ENCODE measurements at places on chromosomes 16 and 17. TPM values are rescaled to one million over a fixed set of nuclear protein-coding genes. Genes with fewer than 3 reads are reported as not detected.
A peak's percentile ranks its signal among the peaks of the same experiment; 100 is the strongest.

MRPL10 gene
- 55.0 TPM for total RNA-seq

CPHXL2 gene
- total RNA-seq = not detected

CA7 gene
- 0.28 TPM for total RNA-seq

GPR139 gene
- not detected for total RNA-seq

CDT1 gene
- 93.2 TPM for total RNA-seq

CD300LD gene
- total RNA-seq = not detected

CMTM1 gene
- total RNA-seq = 13.6 TPM

HYDIN gene
- total RNA-seq = not detected

- DNase-seq = no peak
These were observed 160.6 kb downstream of the CYLD start for GRCh38 chr16:50902457-50902856.

DNA sequence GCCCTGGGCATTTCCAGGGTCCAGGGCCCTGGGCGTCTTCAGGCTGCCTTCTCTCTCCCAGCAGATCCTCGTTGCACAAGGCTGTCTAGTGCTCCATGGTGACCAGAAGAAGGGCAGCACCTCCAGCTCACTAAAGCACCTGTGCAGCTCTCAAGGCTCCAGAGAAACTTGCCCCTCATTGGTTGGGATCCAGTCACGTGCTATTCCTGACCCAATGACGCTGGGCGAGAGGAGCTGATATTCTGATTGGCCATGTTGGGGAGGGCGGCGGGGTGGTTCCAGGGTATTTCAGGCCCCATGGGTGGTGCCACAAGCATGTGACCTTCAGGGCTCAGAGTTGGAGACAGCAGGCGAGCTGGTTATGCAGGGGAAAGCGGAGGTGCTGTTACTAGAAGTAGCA, 309.1 kb downstream of the TOX3 start:
- DNase-seq = peak; percentile 19

- DNase-seq = no peak
These were observed 46.4 kb upstream of the PLCG2 start for GRCh38 chr16:81732699-81733098.

DNA sequence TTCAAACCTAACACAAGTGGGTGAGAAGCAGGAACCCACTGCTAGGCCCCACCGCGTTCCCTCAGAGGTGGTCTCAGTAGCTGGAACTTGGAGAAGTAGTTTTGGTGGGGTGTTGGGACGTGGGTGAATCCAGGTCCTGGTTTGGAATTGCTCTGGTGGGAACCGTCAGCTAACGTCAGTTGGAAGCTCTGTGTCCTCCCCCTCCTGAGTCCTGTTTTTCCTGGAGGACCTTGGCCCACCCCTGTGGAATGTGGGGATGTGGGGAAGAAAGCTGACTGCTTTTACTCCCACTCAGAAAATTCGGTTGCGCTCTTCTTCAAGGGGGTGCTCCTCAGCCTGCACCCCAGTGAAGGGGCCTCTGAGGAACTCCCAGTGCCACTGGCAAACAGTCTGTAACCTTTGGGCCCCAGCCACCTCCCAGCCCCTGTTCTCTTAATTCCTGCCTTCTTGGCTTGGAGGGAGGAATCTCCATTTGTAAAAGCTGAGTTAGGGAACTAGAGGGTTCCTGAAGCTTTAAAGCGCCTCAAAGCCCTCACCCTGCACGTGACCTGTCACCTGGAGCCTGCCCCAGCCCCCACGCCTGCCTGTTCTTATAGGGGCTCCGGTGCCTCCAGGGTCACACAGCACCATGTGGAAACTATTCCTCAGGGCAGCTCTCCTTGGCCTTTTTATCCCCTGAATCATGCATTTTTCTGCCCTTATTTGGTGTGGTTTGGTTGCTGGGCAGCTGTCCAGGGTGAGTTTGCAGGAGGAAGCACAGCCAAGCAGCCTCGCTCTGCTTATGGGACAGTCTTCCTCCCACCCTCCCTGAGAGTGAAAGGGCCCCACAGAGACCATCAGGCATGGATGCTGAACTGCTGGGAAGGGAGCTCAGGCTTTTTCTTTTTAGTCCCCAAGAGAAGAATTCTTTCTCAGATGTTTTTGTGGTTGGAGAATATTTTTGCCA, 16.2 kb upstream of the NAGLU start:
- no peak for DNase-seq

- no peak for DNase-seq
These were observed 34.4 kb downstream of the GPRC5B start for GRCh38 chr16:19850131-19850817.

DNA sequence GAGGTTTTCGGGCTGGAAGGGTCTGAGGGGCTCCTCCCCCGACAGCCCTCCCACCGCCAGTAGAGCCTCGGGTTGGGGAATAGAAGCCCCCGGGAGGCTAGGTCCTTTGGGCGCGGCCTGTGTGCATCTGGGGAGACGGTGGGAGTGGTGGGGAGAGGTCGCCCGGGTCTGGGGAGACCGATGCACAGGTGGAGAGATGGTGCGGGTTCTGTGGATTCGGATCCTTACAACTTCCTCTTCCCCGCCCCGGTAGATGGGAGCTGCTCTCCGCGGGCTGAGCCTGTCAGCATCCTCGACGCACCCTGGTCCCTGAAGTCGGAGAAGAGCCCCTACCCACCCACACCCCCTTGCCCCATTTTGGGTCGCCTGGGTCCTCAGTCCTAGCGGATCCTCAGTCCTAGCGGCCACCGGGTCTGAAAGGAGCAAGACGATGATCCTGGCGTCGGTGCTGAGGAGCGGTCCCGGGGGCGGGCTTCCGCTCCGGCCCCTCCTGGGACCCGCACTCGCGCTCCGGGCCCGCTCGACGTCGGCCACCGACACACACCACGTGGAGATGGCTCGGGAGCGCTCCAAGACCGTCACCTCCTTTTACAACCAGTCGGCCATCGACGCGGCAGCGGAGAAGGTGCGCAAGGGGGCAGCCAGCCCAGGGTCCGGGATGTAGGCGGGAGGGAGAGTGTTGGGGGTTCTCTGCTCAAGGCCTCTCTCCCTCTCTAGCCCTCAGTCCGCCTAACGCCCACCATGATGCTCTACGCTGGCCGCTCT, 790 bp downstream of the BCKDK start:
- DNase-seq = no peak

DNA sequence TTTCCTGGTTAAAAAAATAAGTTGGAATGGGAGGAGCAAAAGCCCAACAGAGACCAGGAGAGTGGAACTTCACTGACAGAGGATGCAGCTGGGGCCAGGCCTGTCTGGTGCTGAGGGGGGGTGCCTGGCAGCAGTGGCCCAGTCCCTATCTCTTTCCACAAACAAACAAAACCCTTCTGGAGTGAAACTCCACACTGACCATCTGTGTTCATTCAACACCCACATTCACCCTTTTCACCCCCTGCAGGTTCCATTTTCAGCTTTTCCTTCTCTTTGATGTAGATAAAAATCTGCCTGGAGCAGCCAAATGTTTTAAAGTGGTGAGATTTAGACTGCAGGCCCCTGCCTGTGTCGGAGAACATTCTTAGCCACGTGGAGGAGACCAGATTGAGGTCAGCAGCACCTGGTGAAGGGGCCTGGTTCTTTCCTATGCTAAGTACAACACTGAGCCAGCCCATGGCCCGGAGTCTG, 161.4 kb upstream of the CDH11 start:
- DNase-seq = peak; percentile 14

GRCh38 chr17:49579522-49579921, 3.9 kb downstream of the NXPH3 start:
- no peak for DNase-seq

DNA sequence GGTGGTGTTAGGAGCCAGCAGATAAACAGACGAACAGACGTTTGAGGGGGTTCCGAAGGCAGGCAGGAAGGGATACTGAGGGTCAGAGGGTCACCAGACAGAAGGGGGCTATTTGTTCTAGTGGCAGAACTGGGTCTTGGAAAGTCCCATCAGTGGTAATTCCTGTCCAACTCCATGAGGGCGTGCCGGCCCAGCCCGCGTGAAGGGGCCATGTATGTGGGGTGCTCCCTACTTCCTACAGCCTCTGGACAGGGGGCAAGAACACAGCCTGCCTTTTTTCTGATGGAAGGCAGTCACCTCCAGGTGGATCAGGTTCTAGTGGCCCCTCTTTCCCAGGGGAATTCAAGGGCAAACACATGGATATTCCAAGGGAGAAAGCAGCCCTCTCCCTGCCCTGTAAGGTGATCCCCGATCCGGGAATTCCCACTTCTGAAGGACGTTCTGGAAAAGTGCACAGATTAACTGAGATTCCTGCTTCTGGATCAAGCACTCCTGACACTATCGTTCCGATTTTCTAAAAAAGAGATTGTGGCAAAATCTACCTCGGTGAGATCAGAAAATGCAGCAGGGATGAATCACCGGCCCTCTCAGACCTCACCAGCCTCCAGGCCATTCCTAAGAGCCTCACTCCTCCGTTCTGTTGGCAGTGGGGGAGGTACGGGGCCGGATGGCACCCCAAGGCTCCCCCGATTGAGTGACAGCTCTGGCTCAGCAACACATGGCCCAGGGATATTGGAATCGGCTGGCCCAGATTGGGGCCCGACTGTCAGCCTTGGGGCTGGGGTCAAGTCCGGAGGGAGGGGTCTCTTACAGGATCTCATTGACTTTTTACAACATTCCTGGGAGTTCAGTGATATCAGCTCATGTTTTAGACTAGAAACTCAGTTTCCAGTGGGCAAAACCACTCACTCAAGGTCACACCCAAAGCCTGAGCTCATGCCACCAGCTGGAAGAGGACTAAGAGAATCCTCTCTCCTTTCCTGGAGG, 12.4 kb downstream of the STX1B start:
- DNase-seq = no peak

DNA sequence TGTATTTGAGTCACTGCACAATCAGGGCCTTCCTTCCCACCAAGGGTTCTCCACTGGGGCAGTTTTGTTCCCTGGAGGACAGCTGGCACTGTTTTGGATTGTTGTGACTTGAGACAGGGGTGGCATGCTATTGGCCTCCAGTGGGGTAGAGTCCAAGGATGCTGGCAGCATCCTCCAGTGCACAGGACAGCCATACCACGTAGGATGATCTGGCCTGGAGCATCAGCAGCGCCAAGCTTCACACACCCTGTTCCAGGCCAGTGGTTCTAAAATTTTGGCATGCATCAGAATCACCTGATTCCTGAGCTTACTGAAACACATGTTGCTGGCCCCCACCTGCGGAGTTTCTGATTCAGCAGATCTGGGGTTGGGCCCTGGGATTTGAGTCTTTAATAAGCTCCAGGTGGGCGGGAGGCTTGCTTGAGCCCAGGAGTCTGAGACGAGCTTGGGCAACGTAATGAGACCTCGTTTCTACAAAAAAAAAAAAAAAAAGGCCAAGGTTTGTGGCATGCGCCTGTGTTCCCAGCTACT, 83.2 kb downstream of the MGAT5B start:
- DNase-seq = no peak

DNA sequence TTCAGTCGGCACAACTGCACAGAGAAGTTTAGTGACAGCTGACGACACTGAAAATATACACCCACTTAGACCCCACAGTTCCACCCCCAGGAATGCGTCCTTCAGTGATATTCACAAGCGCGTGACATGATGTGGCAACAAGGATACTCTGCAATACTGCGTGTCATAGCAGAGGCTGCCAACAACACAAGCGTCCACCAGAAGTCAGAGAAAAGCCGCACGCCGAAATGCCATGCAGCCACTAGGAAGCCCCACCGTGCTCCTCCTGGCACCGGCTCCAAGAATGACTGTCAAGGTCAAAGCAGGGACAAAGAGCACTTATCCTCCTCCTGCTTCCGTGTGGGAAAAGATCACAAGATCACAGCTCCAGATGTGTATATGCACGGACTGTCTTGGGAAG, 3.5 kb downstream of the ATP2A3 start:
- DNase-seq = no peak

DNA sequence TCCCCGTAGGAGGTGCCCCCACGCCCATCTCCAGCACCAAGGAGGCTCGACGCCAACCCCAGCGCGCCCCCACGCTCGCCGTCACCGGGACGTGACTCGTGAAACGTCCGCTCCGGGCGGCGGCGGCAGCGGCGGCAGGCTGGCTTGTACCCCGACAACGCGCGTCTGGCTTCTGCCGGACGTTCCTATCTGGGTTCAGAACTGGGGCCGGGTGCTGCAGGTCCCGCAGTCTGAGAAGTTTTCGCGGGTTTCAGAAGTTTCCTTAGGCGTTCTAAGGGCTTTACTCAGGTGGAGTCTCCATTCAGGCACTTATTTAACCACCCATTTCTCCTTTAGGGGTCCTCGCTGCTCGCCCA, 672 bp upstream of the ALKBH5 start:
- DNase-seq = peak; percentile 96

GRCh38 chr17:29149431-29150064, 30.6 kb downstream of the MYO18A start:
- no peak for DNase-seq

Measured in activated CD4-positive, alpha-beta T cell treated with anti-CD3 and anti-CD28 coated beads, Interleukin-2, amount 10 ng/mL, durations not matched to agents 24 days and 14 days (primary cell).